Suprapubic skin (tissue), 4 donors: ENCODE measurements at places on chromosomes 1 and 21.

DNA sequence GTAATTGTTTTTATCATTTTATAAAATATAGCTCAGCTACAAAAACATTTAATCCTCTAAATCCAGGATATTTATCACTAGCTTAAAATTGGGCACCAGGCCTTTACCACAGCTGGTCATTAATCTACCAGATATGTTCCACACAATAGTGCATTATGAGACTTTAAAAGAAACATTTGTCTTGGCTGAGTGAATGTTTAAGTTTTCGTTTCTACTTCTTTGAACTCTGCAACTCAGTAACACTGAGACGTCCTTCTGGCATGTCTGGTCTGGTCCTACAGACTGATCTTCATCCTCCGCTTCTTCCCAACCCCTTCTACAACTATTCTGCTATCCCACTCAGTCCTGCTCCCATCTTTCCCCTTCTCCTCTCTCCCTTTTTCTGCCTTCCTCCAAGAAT lies 296.2 kb downstream of the NEGR1 start:
- no peak for DNase-seq

DNA sequence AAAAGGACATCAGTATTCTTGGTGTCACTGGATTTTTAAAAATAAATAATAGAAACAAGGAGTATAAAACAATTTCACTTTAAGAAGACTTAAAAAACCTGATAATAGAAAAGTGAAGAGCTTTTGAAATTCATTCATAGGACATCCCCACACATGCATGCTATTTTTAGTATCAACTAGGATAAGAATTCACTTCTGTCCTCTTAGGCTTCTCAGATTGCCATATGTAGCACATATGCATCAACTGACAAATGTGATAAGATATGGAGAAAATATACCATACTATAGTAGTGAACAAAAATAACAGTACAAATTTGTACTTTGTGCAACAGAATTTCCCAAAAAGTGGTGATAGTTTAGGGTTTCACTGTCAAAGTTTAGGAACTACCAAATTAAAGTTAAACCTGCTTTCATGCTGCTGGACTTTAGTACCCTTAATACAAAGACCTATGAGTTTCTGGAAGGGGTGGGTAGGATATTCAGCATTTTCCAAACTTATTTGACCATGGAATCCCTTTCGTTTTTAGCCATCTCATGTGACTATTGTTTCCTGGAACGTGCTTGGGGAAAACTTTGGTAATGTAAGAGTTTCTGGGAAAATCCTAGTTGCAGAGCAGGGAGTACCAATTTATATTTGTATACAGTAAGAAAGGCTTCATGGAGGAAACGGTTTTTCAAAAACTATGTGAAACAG lies 19.8 kb downstream of the RPRD2 start:
- no peak for DNase-seq

GRCh38 chr1:203183828-203184227 lies 2.7 kb downstream of the CHI3L1 start:
- peak; percentile 15 for DNase-seq

- DNase-seq: peak; percentile 76
Measured at GRCh38 chr1:35718492-35719336, at the start of gene C1orf216. C1orf216 (minus strand) TSS chr1:35718884; CDS start chr1:35716321, 2,563 bp downstream.

GRCh38 chr21:32364796-32365195 lies 28.0 kb downstream of the URB1 start:
- peak; percentile 19 for DNase-seq

GRCh38 chr1:93976711-93977597 lies 67.7 kb upstream of the GCLM start:
- no peak for DNase-seq

- DNase-seq: peak; percentile 64
Measured at GRCh38 chr21:45533361-45533845, 8.8 kb downstream of the SLC19A1 start.

DNA sequence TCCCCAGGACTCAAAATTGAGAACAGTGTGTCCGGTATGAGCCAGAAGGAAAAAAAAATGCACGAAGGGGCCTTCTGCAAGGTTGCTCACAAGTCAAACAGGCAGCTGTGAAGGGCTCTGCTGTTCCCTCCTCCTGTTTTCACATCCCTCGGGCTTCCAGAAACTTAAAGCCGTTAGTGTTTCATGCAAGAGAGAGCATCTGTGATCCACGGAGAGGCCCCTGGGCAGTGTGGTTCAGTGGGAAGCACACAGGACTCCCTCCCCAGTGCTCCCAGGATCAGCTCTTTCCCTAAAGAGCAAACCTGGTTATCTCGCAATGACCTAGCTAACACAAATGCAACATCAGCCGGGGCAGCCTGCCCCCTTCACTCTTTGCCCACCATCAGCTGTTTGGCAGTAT lies 2.9 kb upstream of the MATN1 start:
- DNase-seq: no peak

DNA sequence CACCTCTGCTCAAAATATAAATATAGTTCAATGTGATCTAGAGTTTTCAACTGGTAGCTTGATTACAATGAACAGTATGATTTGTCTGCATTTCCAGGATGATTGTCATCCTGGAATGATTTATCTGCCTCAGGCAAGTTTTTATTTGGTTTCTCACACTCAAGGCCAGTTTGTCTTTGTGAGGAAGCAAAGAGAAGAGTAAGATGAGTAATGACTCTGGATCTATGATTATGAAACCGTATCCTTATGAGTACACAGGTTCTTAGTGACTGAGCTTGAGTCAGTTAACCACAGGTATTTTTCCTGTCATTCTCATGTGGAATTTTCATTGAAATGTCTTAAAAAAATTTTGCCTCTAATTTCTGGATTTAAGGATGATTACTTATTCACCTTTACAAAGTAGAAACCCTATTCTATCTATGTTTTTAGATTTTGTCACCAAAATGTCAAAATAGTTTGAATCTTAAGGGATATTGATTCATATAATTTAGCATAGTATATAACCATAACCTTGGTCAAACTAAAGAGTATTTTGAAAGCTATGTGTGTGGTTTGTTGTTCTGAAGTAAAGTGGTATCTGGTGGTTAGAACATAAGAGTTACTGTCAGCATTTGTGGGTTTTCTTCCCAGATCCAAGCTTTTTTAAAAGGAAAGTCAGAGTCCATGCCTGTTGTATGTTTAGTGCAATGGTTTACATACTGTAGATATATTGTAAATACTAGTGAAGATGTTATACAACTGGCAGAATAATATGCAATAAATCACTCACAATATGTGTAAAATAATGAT lies 145.0 kb downstream of the RASAL2 start:
- DNase-seq: no peak

DNA sequence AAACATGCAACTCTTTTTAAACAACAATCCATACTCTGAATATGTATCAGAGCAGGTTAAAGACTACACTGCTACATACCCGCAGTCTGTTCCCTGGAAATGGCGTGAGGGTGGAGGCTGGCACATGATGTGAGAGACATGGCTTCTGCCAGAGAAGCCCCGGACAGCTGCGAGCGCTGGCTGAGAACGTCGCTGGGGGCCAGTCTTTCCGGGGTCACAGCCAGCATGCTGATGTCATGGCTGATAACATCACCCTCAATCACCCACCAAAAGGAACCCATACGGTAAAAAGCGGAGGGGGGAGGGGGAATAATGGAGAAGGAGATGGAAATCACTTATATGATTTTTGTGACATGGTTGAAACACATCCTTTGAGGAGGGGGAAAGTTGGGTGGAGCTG lies 29.1 kb downstream of the C1orf198 start:
- DNase-seq: no peak

- no peak for DNase-seq
Measured at GRCh38 chr1:119745034-119745433, 23.7 kb downstream of the HMGCS2 start.

DNA sequence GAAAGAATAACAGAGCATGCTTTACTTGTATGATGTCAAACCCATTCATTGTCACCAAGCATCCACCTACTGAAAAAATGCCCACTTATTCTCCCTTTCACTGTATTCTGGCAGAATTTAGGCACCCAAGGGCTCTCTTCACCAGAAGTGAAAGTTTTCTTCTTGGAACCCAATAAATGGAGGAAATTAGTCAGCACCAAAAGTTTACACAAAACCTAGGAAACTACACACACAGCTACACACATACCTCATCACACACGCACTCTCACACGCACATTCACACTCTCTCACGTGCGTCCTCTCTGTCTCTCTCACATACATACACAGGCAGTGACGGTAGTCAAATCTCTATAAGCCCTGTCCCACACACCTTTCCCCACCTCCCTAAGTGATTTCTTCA lies 37.6 kb downstream of the MCOLN2 start:
- DNase-seq: no peak

DNA sequence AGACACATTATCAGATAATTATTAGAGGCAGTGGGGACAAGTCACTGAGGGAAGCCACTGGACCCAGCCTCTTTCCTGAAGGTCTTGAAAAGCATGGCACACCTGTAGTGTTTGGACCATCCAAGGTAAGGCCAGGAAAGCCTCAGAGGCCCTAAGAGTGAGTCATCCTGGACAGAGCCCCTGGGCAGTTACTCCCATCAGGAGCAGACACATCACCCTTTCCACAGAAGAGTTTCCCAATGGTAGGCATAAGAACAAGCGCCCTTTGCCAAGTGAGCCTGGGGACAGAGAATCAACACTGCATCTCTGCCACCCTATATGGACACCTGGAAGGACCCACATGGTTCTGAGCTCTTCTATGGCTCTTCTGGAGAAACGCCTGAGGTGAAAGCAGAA lies 136.0 kb downstream of the PLXNA2 start:
- DNase-seq: no peak

GRCh38 chr1:170355267-170355801 lies 176.6 kb upstream of the GORAB start:
- no peak for DNase-seq

DNA sequence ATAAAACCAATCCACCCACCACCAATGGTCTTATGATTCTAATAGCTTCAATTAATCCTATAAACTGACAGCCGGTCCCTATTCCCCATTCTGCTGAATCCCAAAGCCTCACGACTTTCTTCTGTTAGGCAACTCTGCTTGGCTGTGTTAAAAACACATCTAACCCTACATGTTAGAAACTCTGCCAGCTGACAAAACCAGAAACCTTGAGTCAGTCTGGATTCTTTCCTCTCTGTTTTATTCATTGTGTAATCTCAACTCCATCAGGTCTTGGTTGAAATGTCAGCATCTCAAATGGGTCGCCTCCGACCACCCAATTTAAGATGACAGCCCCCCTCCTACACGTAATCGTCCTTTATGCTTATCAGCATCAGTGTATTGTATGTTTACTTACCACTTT lies 312.1 kb downstream of the DISC1 start:
- DNase-seq: no peak

GRCh38 chr1:95383111-95383510 lies 149.1 kb downstream of the RWDD3 start:
- DNase-seq: no peak

GRCh38 chr1:62395291-62395690 lies 41.6 kb upstream of the USP1 start:
- no peak for DNase-seq
